Right renal cortex interstitium (tissue), 3 donors: ENCODE measurements at places on chromosomes 1 and 21. TPM values are rescaled to one million over a fixed set of nuclear protein-coding genes. Genes with fewer than 3 reads are reported as not detected.

DNA sequence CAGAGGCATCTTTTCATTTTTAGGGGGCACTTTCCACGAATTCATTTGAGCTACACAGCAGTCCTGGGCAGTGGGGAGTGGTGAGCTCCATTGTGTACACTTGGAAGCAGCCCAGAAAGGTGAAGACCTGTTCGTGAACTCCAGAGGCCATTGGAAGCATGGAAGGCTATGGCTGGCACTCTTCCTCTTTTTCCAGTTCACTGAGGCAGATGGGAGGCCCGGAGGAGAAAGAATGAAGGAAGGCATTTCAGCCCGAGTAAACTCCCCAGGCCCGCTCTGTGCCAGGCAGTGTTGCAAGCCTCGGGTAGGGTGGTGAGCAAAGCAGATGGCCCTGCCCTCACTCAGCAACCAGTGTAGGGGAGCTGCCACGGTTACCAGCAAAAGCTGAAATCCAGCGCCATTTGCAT is 673 bp upstream of the DHCR24 start:
- no peak for DNase-seq

- DNase-seq = no peak
Measured at GRCh38 chr1:165912638-165913037, 85.2 kb downstream of the UCK2 start.

DNA sequence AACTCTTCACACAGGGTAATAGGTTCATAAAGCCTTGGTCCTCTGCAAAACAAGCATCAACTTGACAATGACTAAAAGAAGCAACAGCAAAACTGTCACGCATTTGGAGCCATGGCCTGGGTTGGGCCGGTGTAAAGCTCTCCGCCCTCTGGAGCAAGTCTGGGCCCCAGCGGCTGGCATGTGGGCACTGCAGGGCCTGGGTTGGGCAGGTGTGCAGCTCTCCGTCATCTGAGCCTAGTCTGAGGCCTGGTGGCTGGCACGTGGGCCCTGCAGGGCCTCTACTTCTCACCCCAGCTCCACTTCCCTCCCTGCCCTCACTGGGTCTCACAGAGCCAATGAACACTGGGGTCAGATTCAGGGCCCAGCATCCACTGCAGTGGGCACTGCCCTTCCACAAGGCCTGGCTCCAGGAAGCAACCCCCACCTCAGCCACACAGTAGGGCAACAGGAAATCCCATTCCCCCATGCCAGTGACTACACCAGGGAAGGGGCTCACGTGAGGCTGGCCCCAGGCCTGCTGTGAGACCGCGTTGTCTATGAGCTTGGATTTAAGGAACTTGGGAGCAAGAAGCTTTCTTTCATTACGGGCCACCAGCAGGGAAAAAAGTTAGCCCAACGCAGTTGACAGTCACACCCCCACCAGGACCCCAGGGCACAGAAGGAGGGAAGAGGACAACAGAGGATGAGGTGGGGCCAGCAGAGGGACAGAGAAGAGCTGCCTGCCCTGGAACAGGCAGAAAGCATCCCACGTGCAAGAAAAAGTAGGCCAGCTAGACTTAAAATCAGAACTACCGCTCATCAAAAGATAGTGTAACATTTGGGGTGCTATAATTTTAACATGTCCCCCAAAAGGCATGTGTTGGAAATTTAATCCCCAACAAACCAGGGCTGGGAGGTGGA is 52.7 kb downstream of the NPHP4 start:
- DNase-seq = no peak

Gene GJA9
- 0.15 TPM for polyA plus RNA-seq

Gene NUDT4B
- 1.8 TPM for polyA plus RNA-seq

GRCh38 chr1:209150114-209150513 is 433.4 kb upstream of the CAMK1G start:
- DNase-seq = peak; percentile 69

Gene GUCA2A
- polyA plus RNA-seq = not detected

- peak; percentile 64 for DNase-seq
Measured at GRCh38 chr1:16009030-16009460, 5.0 kb downstream of the SRARP start.

GRCh38 chr1:245045087-245045881 is 109.5 kb upstream of the KIF26B start:
- no peak for DNase-seq

GRCh38 chr1:23555270-23555985 is 3.9 kb downstream of the ID3 start:
- no peak for DNase-seq

DNA sequence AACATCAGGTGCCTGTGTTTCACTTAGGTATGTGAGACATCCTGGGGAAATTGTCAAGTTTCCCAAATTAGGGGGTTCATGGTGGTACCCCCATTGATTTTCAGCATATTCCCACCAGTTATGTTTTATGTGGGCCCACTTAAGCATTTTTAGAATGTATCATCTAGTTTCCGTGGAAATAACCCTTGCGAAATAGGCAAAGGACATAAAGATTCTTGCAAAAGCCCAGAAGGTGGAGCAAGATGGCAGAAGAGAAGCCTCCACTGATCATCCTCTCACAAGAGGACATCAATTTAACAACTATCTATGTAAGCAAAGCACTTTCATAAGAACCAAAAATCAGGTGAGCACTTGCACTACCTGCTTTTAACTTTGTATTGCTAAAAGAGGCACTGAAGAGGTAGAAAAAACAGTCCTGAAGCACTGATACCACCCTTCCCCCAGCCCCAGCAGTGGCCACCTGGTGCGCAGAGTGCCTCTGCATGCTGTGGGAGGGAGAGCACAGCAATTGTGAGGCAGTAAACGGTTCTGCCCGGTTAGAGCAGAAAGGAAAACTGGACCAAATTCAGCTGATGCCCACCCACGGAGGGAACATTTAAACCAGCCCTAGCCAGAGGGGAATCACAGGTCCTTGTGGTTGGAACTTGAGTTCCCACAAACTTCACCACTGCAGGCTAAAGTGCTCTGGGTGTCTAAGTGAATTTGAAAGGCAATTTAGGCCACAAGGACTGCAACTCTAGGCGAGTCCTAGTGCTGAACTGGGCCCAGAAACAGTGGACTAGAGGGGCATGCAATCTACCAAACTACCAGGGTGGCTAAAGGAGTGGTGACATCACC is 23.2 kb downstream of the MCOLN2 start:
- DNase-seq = no peak

DNA sequence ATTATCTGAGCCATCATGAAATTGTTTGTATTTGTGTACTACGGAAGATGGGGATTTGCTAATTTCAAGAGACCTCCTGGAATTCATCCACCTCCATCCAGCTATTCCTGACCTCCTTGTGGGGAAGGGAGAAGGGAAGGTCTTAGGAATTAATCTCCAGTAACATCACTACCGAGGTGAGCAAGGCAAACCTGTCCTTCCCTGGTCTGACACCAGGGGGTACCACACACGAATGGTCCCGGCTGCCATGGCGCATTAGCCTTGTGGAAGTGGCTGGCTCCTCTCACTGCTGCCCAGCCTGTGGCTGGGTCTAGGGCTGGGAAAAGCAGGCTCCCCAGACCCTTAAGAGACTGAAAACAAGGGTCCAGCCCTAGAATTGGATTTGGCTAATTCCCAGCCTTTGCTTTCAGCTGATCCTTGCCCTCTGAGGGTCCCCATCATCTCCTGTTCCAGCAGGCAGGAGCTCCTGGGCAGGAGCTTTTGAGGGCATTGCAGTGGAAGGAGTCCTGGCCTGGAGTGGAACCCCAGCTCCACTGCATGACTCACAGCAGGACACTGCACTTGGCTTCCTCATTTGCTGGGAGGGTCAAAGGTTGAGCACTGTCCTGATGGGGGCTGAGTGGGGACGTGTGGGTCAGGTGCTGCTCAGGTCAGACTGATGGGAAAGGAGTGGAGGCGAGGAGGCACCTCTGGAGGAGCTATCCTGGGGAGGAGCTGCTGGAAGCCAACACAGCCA is 34.8 kb downstream of the RIMS3 start:
- no peak for DNase-seq

Gene DMBX1
- not detected for polyA plus RNA-seq

GRCh38 chr1:9004700-9005394 is 21.4 kb downstream of the SLC2A7 start:
- DNase-seq = peak; percentile 58

DNA sequence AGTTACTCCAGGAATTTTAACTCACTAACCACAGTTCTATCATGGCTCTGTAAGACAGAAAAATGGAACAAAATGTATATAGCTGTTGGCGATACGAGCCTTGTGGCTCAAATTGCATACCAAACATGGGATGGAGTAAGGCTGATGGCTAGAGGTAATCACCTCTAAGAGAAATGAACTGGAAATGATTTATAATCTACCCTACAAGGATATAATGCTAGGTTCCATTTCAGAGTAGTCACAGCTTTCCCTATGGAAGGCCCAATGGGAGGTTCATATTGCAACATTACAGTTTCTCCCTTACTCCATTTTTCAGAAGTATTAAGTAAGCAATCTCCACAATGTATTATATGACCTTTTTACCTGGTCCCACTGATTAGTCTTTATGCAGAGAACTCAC is 61.6 kb downstream of the EDEM3 start:
- DNase-seq = no peak

DNA sequence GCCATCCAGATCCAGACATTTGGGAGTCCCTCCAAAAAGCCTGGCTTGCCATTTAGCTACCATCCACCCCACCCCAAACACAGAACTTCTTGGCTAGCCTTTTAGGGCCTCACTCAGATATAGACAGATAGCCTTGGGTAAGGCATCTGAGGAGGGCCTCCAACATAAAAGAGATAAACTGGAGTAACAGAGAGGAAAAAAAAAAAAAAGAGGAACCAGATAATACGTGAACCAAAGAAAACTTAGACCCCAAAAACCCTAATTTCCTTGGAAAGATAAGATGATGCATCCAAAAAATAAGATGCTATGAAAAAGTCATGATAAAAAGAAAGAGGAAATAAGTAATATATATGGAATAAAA is 19.8 kb upstream of the LSS start:
- no peak for DNase-seq

GRCh38 chr1:186653312-186653711 is 26.9 kb downstream of the PTGS2 start:
- DNase-seq = no peak

DNA sequence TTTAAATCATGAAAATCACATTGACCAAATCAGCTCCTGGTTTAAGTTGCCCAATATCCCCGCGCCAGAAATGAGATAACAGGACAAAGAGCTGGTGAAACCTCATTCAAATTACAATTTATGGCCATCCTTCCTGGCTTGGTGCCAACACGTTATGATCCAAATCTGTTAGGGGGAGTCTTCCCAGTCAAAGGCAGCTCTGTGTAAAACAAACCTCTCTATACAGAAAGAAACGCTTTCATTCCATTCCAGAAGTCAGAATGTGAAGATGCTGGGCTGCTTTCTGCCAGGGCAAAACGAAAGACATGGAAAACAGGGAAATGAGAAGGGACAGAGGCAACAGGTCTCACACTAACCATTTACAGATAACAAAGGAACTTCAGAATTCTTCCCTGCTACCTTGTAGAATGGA is 53.5 kb upstream of the TIAM1 start:
- no peak for DNase-seq

- DNase-seq = no peak
Measured at GRCh38 chr1:155389826-155390225, 69.1 kb downstream of the RUSC1 start.

DNA sequence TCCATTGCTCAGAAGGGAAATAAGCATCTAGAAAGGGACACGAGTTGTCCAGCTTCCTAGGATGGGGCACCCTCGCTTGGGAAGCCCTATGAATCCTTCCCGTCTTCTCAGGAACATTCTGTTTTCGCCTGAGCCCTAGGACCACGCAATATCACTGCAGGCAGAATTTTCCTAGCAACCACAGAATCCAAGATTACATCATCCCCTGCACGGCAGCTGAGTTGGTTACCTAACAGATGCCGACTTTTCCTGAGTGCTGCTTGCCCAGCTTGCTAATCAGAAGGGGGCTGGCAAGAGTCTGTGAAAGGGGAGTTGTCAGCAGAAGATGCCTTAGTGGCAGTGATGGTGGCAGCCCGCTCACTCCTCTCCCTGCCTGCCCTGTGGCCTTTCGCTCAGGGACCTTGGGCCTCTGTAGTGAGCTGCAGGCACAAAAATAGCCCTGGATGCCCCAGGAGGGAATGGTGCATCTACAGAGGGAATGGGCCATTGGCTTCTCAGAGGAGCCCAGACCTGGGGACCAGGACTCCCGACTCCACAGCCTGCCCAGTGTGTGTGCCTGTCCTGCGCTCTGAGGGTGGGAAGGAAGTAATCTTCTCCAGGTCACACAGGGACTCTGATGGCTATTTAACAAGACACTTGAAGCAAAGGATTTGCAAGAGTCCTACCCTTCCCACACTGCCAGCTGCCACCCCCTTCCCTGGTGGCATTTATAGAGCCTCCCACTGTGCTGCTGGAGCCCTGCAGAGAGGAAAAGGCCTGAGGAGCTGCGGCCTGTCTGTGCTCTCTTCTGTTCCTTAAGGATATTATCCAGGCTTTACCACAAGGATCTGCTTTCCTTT is 28.9 kb upstream of the CLSTN1 start:
- DNase-seq = no peak

DNA sequence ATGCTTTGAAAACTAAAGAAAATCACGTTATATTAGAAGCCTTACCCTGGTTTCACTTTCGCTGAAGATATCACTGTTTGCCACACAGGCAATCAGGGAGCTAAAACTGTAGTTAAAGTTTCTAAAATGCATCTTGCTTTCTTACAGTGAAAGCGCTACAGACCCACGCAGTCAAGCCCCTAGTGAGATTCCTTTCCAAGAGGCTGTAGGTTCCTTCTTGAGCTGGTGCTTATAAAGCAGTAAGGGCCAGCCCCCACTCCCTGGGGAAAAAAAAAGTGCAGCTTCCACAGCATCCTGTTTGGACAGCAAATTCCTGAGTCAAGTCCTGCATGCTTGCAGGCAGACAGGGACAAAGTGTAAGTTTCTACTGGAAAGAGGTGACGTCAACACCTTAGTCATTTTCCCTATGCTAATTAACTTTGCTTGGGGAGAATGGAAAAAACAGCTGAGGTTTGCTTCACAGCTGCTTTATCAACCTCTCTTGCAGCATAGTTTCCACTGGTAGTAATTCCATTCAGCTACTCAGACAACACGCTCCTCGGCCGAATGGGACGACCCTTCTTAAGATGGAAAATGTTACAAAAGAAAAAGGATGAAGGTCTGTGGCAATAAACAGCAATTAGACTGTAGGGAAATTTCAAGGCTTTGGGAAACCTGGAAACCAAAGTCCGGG is 14.7 kb upstream of the KCNE1 start:
- peak; percentile 75 for DNase-seq
